Karpas-422 (cell line): ENCODE measurements at places on chromosomes 3 and 15. TPM values are rescaled to one million over a fixed set of nuclear protein-coding genes. Genes with fewer than 3 reads are reported as not detected.
A peak's percentile ranks its signal among the peaks of the same experiment; 100 is the strongest.

The CSTA gene
- total RNA-seq: 3.8 and 10.5 TPM in 2 replicates

The SETMAR gene
- 6.0 and 16.9 TPM in 2 replicates for total RNA-seq

The STRC gene
- total RNA-seq: 0.36 and 1.2 TPM in 2 replicates

GRCh38 chr15:27865323-27865922, 233.7 kb downstream of the OCA2 start:
- DNase-seq: no peak

DNA sequence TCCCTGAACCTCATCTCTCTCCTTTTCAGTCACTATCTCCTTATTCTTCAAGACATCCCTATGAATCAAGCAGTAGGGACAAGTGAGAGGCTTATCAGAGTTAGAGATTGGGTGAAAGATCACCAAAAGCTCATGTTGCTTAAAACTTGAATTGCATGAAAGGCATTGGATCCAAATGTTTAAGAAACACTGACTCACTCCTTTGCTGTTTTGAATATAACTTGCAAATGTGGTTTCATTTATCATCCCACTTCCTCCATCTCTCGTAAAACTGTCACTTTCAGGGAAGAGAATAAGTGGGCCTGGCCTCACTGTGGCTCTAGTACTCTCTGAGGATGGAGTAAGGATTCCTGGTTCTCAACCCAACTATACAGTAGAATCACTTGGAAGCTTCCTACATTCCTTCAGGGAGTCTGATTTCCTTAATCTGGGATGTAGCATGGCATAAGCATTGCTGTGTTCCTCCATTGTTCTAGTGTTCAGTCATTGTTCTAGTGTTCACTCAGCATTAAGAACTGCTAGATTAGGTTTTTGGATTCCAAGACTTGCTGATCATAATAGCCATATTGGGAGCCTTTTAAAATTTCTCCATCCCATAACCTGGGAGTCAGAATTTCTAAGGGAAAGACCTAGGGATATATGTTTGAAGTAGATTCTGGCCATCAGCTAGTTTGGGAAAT, 171.8 kb downstream of the TMEM108 start:
- DNase-seq: peak; percentile 83

DNA sequence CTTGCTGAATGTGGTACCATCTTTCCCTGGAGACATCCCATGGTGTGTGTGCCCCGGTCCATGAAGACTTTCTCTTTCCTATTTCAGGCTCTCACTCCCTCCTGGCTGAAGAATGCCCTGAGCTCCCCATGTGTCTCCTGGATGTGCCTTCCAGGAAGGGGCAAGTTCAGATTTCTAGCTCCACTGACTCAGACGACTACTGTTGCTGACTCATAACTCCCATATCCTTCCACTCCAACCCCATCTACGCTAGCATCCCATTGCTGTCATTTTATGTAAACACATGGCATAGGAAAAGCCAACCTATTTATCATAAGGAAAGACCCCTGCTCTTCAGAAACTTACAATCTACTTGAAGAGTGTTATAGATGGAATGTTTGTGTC, 95.0 kb downstream of the ADCY5 start:
- DNase-seq: no peak
